DMS 273 treated with DMSO at 0.1 percent for 48 hours (cell line): ENCODE measurements at places on chromosomes 7 and 10.
A peak's percentile ranks its signal among the peaks of the same experiment; 100 is the strongest.

DNA sequence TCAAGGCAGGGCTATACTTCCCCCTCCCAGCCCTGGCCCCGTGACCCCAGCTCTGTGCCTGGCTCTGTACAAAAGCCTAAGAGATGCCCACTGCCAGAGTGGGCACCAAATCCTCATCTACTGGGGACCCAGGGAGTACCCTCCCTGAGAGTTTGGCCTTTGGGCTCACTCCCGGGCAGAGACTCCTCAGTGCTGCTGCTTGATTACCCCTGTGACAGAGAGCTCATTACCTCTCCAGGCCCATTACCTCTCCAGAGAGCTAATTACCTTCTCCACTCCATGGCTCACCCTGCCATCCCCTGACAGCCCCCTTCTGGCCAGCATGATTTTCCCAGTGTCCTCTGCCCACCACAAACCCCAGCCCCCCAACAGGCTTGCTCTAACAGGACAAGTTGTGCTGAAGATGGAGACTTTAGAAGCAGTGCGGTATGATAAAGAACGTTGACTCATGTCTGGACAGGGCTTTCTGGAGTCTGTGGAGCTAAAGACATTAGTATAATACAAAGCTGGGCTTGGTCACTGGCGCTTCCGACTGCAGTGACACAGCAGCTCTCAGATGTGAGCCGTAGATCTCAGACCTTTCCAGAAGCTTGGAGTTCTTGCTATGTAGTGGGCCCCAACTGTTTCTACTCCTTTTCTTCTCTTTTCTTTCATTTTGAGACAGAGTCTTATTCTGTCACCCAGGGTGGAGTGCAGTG lies 111.3 kb upstream of the KCTD7 start:
- DNase-seq = no peak

- DNase-seq = no peak
Measured at GRCh38 chr7:26891400-26892350, 27.3 kb upstream of the SKAP2 start.

DNA sequence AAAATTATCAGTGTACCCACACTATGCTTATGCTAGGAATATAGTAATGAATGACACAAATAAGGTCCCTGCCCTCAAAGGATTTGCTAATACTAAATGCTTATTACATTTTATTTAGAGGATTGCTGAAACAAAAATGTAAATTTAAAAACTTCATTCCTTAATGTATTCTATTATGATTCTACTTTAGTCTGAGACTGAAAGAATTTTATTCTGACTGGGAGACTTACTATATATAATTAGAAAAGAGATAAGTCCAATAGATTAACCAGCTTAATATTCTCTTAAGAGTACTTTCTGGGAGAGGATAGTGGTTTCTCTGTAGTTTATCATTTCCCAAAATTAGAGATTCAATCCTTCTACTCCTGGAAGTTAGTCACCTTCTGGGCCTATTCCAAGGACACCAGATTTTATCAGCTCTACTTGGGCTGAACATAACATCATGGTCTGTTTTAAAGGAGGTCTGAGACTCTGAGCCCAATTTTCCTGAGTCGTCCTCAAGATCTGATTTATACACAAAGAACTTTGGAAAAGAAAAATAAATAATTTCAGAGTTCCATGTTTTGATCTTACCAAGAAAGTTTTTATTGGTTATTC lies 41.1 kb downstream of the ASZ1 start:
- no peak for DNase-seq

DNA sequence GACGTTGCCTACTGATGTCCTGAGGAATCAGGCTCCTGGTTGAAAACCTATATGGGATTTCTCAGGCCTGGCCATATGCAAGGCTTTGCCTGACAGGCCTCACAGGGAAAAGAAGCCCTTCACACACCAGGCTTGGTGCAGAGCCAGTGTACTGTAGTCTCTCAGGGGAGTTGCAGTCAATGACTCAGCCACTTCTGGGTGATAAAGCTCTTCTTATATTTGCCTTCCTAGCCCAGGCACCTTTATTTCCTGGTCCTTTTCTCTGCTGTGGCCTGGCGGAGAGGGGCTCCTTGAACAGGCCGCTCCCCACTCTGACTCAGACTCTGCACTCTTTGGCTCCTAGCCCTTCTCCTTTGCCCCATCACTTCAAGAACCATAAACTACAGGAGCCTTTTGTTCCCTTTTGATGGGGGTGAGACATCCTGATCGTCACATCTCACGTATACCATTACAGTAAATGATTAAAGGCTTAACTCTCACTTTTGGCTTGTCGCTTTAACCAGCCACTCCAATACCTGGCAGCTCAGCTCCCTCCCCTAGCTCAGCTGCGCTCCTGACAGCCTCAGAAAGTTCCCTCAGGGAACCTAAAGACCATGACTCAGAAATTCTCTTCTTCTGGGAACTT lies 33.5 kb downstream of the DPY19L1 start:
- DNase-seq = peak; percentile 45

DNA sequence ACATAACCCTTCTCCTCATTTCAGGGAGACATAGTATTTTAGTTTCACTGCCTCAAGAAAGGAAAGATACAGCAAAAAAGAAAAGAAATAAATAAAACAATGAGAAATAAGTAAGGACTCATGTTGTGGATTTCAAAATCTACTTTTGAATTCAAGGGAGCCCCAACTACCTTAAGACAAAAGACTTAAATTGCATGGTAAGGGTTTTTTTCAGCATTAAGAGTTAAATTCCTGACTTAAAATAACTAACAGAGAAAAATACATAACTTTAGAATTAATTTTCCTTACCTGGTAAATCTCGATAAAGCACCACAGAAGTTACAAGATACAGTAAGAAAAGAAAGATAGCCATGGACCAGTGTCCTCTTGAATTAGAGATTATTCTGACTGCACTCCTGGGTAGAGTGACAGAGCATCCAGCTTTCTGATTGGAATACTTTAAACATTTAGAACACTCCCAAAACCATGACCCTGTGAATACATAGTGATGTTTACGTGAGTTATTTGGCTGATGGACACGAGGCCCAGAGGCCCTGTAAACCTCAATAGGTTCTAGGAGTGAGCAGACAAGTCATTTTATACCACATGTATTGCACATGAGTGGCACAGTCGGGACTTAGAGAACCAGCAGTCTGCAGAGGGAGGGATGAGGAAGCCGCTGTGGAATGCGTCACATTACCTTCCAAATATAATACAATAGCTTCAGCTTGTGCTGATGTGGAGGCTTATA lies 292.5 kb upstream of the SEMA3C start:
- no peak for DNase-seq

DNA sequence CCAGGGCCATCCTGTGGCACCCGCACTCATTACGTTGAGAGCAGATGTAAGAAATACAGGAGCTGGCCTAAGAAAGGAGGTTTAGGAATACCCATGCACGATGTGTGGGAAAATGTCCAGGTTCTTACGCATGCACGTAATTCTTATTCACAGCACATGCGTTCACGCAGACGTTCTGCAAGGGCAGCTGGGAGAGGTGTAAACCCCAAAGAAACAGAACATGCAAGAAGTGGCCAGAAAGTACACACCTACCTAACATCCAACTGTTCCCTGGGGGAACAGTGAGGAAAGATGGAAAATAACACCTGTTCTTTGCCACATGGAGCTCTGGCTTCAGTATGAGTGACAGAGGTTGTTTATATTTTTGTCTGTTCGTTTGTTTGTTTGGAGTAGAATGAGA lies 285.6 kb downstream of the PRPF18 start:
- DNase-seq = no peak

GRCh38 chr10:8295311-8295710 lies 240.8 kb downstream of the GATA3 start:
- DNase-seq = no peak

GRCh38 chr10:121485436-121486139 lies 112.7 kb downstream of the FGFR2 start:
- DNase-seq = no peak

GRCh38 chr7:127107601-127108007 lies 145.1 kb downstream of the GRM8 start:
- peak; percentile 9 for DNase-seq

DNA sequence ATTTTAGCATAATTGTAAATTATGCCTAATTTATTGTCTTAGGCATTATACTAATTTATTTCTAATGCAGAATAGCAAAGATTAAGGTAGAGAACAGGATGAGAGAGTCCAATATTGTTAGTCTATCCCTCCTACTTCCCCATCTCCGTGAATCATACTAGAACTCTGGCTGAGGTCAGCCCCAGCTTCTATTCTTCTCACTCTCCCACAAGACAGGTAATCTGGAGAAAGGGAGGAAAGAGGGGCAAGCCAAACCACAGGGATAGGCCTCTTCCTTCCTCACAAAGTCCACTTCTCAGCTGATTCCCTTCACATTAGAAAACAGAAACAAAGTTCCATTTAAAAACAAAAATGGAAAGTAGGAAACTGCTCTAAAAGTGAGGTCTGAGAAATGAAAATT lies 117.5 kb upstream of the LAMB4 start:
- no peak for DNase-seq

- DNase-seq = no peak
Measured at GRCh38 chr10:95821720-95822119, 65.8 kb downstream of the ENTPD1 start.

DNA sequence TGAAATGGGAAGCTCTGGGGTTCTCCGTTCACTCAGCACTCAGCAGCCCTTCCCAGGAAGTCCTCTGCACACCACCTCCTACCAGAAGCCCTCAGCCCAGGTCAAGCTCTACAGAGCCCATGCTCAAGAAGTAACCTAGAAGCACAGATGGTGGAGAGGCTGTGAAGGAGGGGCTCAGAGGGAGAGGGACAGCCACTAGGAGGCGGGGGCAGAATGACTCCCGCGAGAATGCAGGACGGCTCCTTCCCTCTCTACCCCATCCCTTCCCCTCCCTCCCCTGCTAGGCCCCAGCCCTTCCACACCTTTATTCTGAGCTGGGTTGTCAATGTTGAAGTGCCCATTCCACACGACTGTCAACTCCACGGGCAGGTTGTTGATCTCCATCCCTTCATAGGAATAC lies 373.2 kb downstream of the PLXNA4 start:
- no peak for DNase-seq

- DNase-seq = no peak
Measured at GRCh38 chr10:84126785-84127167, 12.5 kb upstream of the GHITM start.

DNA sequence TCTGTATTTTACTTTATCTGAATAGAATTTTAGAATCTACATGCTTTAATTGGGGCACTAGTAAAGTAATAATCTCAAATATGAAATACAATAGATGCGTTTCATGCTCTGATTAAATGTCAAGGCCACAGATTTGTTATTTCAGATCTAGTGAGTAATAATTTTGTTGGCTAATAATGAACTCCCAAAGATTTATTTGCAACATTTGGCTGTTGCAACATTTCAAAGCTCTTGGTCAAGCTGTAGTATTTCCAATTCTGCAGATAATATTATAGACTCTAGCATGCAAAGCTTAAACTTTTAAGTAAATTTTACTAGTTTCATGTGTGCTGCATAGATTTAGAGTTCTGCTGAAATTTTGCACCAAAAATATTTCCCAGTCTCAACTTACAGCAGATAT lies 16.7 kb downstream of the LRRN3 start:
- DNase-seq = no peak

DNA sequence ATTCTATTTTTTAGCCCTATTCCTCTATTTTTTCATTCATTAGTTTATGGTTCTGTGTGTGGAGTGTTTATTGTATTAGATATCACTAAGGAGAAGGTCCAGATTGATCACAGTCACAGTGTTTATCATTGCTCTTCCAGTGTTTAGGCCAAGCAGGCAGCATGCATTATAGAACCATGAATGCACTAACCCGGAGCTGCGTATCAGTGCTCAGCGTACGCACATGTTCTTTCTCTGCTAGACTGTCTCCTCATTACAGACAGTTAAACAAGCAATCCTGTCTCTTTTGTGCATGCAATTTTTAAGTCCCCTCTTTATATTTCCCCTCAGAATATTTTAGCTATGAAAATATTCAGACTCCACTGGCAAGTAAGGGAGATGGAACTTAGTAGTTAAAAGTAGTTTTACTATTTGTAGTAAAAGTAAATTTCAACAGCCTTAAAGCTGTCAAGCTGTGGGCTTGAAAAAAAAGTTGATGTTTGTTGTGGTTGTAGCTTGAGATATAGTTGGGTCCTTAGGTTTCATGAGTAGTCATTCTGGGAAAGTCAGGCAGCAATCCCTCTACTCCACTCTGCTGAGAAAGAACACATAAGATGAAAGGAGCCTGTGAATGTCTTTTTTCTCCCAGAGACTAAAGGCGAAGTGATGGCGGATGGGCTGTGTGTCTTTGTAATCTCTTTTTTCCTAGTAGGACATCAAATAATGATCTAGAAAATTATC lies 260.4 kb downstream of the CDK14 start:
- DNase-seq = no peak

DNA sequence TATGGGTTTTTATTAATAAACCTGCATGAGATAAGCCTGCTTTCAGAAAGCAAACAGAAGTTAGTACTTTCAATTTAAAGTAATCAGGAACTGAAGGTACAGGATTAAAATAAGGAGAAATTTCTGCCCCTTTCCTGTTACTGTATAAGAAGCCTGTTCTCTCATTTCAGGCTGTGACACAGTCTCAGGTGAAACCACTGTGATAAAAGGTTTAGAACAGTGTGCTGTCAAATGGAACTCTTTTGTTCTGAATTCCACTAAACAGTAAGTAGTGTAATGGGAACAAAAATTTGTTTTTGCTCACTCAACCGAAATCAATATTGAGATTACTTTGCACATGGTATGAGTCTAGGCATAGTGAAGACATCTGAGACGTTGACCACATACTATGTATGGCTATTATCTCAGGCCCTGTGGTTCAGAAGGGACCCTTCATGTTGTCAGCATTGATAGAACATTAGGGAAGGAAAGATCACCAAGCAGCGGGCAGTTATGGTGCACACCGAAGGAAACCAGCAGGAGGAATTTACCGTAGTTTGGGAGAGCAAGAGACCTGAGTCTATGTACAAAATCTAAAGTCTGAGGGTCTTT lies 14.9 kb downstream of the HEPACAM2 start:
- DNase-seq = peak; percentile 21

DNA sequence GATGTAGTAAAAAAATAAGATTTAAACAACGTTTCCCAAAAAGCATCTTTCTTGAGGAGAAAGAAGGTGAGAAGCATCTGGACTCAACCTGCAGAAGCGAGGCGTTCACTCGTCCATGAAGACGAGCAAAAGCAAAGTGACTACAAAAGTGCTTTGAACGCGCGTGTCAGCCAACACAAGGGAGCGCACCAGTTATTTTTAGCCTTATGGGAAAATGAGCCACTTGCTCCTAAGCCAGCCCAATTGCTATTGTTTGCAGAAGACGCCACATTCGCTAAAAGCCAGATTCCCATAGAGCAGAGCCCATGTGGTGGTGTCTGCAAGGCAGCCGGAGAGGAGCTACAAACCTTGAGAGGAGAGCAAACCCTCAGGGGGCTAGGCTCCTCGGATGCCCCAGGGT lies 122.5 kb downstream of the FAM53B start:
- DNase-seq = no peak

DNA sequence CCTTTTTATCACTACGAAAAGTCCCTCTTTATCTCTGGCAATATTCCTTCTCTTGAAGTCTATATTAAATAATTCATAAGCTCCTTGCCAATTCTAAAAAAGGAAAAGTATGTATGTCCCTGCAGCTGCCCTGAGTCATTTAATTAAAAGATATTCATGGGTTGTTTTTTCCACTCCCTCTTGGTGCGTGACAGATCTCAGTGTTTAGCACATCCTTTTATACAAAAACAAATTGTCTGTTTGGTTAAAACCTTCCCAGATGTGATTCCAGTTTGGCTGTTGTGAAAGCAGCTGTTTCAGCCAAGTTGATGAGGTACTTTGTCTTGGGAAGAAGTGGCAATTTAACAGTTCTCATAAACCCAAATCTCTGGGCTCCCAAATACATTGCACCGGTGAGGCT lies 33.8 kb upstream of the PRLHR start:
- no peak for DNase-seq
